ENCODE measurements at places on chromosomes 5 and 9.
A peak's percentile ranks its signal among the peaks of the same experiment; 100 is the strongest.

DNA sequence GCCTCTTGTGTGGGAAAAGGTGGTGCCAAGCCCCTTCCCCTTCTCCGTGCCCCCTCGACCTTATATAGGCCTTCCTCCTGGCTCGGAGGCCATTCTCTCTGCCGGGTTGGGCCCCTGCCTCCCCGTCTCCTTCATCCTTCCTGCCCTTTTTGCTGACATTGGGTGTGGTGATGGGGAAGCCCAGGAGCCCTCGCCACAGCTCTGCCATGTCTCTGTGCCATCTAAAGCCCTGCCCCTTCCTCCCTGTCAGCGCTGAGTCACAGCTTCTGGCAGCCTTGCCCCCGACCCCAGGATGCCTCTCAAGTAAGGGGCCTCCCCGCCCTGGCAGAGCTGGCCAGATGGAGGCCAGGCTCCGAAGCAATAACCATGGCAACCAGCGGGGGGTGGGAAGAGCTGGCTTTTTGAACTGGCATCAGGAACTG, 30.4 kb downstream of the JADE2 start:
- peak; percentile 62 for DNase-seq

- DNase-seq, result peak; percentile 55
Observed at GRCh38 chr9:87223392-87224246, 274.0 kb upstream of the DAPK1 start.

- no peak for DNase-seq
Observed at GRCh38 chr5:14714706-14715105, 50.2 kb downstream of the OTULIN start.

GRCh38 chr9:91837981-91838731, 111.9 kb downstream of the ROR2 start:
- DNase-seq, result peak; percentile 82

DNA sequence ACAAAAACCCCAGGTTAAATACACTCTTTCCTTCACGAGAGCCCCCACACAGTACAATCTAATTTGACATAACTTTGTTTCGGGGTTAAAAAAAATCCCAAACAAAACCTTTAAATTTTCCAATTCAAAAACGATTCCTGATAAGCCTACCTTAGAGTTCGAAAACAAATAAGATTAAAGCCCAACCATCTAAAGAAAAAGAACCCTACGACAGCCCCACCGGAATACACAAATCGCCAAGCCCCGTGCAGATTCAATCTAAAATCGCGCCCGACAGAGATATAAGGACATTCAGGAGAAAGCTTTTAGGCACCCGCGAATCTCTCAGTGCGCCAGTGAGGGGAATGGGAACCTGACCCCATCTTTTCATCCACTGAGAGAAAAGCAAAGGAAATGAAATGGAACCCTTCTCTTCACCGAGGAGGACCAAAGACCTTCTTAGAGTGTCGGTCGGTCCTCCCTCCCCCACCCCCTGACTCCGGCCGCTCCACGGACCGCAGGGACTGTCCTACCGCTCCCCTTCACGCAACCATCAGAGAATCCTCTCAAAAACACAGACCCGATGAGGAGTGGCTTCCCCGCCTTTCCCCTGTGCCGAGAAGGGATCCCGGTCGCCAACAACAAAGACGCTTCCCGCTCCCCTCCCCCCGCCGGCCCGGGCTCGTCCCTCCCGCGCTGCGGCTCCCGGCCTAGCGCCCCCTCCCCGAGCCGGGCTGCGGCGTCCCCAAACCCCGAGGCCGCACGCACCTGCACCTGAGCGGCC, 925 bp downstream of the ABHD17B start:
- peak; percentile 31 for DNase-seq

DNA sequence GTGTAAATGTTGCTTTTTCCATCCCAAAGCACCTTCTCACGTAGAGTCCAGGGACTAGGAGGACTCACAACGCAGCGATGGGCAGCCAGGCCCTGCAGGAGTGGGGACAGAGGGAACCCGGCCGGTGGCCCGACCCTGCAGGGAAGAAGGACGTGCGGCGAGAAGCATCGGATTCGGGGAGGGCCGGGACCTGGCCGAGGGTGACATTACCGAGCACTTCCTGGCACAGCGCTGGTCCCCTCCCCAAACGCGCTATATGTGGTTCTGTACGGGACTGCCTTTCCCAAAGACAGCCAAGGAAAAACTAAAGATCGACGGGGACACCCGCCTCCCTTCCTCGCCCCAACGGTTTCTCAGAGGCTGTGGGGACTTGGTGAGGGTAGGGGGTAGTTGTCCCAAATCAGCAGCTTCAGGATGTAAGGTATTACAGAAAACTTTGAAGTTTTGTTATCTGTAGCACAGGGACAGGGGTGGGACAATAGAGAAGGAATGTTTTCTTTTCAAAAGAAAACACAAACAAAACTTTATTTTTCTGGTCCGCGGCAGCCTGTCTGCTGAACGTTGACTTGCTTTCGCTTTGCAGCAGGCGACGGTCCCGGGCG, 887 bp upstream of the MAP3K1 start:
- DNase-seq, result no peak

- no peak for DNase-seq
Observed at GRCh38 chr5:84119252-84119651, 265.4 kb downstream of the EDIL3 start.

DNA sequence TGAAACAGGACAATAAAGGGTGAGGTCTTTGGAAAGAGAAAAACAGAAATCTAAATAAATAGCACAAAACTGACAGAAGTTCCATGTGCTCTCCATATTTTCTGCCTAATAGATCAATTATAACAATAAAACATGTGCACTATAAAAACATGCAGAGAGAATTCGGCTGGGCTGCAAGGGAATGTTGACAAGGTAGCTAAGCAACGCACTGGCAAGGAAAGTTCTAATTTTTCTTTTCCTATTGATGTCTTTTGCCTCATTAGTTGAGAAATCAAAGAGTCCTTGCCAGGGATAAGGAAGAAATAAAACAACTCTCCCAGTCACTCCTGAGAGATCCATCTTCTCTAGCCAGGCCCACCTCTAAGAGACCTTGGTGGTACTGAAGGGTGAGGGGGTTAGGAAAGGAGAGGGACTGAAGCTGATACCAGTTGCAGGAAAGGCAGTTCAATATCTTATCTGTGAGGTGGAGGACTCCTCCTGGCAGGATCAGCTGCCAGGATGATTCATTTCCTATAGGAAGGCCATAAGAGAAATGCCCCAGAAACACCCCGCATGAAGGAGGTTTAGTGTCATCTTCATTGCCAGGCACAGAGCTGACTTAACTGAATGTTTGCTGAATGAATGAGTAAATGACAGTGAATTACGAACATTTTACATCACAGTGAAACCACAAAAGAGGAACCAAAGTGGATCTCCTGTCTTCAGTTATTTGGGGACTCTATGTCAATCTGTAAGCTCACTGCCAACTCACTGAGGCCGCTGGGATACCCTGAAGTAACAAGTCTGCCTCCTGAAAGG, 63.7 kb upstream of the IFNK start:
- DNase-seq, result peak; percentile 22

- DNase-seq, result no peak
Observed at GRCh38 chr9:103615994-103616393, 478.1 kb upstream of the SMC2 start.

GRCh38 chr5:150490296-150490669, 17.6 kb upstream of the NDST1 start:
- no peak for DNase-seq

DNA sequence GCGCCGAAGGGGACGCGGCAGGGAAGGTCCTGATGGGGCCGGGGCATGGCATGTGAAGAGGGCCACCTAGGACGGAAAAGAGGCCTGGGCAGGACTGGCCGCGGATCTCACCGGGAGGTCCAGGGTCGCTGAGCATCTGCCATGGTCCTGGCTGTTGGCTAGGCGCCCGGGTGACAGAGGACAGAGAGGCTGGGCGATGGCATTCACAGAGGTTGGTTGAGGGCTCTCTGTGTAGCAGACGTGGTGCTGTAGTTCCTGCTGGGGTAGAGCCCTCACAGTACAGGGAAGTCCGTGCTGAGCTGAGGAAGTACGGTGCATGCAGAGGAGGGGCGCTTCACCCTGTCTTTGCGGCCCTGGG, 427 bp downstream of the PCYOX1L start:
- DNase-seq, result no peak

GRCh38 chr5:35803191-35803651, 53.5 kb upstream of the IL7R start:
- peak; percentile 56 for DNase-seq

DNA sequence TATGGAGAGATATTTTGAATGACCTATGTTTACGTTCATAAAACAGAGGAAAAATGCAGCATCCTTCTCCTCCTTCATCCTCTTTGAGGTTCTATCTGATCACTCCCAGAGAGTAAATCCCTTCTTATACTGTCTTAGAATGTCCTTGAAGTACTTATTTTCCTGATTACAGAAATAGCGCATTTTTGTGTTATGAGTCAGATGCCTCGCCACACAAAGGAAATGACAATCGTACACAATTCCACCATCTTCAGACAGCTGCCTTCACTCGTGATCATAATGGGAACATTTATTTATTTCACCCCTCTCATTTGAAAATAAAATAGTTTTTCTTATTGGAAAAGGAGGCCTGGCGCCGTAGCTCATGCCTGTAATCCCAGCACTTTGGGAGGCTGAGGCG, 2.4 kb upstream of the GLT6D1 start:
- DNase-seq, result peak; percentile 19

DNA sequence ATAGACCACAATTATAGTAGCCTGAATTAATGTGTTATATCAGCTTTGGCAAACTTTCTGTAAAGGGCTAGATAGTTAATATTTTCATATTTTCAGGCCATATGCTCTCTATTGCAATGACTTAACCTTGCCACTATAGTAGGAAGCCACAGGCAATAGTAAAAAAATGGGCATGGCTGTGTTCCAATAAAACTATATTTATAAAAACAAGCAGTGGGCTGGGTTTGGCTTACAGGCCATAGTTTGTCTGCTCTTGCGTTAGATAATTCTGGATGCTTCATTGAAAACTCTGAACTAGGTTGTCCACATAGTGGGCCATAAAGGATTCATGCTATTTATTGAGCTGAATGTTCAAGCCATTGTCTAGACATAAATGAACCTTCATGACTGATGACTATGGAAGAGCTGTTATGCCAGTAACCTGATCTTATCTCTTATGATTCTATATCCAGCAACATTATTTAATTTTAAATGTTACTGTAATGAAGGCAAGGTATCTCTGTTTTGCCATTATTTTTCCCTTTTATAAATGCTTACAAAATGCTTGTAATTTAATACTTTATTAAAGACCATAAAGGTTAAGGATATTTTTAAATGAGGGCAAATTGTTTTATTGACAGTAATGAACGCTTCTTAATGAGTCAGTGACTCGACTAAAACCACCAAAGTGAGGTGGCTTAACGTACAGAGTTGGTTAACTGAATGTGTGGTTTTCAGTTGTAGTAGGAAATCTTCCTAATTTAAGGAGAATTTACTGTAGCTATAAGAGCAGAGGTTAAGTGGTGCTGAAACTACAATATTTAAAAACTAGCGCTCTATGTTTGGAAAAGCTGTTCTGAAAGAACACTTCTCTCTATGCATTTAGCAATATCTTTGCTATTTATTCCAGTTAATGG, 560.6 kb downstream of the PRR16 start:
- no peak for DNase-seq

DNA sequence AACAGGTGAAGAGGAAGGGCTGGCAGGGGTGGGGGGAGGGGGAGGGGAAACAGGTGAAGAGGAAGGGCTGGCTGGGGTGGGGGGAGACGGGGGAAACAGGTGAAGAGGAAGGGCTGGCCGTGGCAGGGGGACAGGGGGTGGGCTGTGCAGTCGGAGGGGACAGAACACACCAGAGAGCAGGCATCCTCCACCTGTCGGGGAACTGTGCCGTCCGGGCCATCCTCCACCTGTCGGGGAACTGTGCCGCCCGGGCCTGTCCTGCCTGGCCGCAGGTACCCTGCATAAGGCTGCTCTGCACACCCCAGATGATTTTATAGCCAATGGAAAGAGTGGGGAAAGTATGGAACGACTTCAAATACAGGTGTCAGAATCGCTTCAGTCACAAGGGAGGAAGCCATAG, 32.5 kb upstream of the PPP1R26 start:
- DNase-seq, result no peak

- DNase-seq, result no peak
Observed at GRCh38 chr5:135482381-135482933, 30.3 kb upstream of the TIFAB start.

GRCh38 chr5:168174376-168174775, 117.1 kb upstream of the WWC1 start:
- no peak for DNase-seq

DNA sequence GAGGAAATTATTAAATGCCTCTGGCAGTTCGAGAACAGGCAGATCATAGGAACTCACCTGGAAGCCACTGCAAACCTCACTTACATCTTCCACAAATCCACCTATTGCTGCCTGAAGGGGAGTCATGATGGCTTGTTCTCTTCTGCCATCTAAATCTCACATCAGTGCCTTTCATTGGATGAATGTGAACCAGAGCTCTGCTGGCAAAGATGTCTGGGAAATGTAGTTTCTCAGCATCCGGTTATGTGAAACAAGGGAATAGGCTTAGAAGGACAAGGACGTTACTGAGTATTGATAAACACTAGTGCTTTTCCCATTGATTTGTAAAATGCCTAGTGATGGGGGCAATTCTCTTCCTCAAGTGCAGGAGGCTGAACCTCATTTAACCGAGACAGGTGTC, 483.3 kb downstream of the ARHGEF28 start:
- DNase-seq, result no peak

- peak; percentile 60 for DNase-seq
Observed at GRCh38 chr5:141084487-141084989, 9.9 kb upstream of the PCDHB2 start.

GRCh38 chr5:83510260-83510659, 38.7 kb downstream of the VCAN start:
- no peak for DNase-seq

GRCh38 chr5:34550964-34551363, 105.2 kb upstream of the RAI14 start:
- no peak for DNase-seq

- no peak for DNase-seq
Observed at GRCh38 chr9:89481538-89481915, 16.4 kb downstream of the SEMA4D start.

DNA sequence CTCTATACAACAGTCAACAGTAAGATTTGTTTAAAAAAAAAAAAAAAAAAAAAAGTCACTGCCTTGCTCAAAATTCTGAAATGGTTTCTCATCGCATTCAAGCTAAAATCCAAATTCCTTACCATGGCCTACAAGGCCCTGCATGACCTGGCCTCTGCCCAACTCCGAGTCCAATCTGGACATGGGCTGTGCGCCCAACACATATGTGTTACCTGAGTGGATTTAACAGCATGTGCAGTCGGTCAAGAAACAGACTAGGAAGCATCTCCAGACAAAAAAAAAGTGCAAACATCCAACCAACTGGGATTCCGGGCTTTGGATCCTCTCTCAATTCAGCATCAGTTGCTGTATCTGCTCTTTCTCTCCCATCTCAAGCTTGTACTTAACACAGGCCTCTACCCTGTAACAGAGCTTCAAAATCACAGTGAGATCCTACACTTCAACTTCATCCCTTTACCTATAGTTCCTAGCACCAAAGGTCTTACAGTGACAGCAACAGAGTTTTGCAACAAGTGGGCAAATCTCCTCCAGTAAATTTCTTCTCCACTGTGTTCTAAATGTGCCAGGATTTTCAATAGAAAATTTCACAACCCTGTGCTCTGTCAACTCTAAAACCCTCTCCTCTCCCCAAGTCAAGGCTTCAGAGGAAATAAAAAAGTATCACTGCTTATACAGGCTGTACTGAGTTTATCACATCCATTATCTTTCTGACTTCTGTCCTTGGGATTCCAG, 19.6 kb downstream of the ZNF608 start:
- no peak for DNase-seq

All from cardiac fibroblast (primary cell).